CD4-positive, alpha-beta T cell treated with Interleukin-17A for 1 hour (primary cell): ENCODE measurements at places on chromosomes 16 and 17.

- DNase-seq = no peak
Measured at GRCh38 chr17:48596735-48597527, 3.4 kb upstream of the HOXB5 start.

DNA sequence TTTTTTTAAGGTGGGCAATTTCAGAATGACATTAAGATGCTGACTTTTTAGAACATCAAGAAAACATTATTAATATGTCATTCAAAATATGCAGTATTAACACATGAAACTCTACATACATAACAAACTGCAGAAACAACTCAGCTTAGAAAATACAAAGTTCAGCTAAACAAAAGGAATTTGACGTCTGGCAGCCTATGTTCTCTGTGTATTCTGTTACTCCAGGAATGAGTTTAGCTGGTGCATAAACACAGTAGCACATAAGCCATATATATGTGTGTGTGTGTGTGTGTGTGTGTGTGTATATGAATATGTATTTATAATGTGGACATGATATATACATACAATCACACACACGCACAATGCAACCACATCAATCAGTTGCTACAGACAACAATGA is 413.5 kb upstream of the PSMD7 start:
- no peak for DNase-seq

- DNase-seq = no peak
Measured at GRCh38 chr17:60827943-60828342, 150.3 kb downstream of the BCAS3 start.

GRCh38 chr16:4264546-4264945 is 8.3 kb downstream of the TFAP4 start:
- no peak for DNase-seq
